D341Med (cell line): ENCODE measurements at places on chromosomes 2 and 18.

- DNase-seq = no peak
These were observed 58.1 kb downstream of the SPATS2L start for GRCh38 chr2:200364620-200365019.

- DNase-seq = no peak
These were observed 400.5 kb upstream of the RAB12 start for GRCh38 chr18:8208716-8209115.

DNA sequence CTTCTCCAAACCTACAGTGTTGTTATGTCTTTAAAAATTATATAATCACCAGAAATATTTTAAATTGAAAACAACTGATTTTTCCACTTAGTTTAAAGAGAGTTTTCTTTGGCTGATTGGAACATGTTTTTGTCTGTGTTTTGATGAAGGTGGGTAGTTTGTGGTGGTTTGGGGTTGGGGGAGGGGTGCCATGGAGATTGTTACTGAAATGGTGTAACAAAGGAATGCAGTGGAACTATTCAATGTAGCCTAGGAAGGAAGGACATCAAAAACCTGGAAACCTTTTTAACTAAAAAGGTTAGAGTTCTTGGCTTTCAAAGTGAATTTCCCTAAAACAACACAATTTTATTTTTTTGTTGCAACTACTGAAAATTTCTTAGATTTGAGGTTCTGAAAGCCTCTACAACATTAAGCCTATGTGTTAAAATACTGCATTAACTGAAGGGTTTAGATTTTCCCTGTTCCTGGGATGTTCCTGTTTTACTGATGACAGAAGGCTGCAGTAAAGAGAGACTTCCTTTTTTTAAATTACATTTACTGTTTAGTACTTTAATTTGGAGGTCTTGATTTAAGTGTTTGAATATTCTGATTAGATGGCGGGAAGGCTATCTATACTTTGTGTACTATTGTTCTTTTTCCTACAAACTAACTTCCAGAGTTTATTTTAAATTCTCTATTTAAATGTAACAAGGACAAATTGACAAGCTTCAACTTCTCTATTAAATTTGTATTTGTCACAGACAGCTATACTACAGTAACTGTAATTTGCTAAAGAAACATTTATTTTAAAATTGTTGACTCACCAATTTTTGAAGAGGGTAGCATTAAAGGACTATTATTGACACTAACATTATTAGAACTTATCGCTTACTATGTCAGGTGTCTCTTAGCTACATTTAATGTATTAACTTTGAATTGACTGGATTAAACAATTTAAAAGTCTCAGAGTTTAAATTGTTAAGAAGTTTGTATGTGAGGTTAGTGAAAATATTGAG lies 87.7 kb downstream of the LIMS1 start:
- no peak for DNase-seq

- no peak for DNase-seq
These were observed 140.1 kb downstream of the NR4A2 start for GRCh38 chr2:156192468-156192867.

- DNase-seq = no peak
These were observed 31.9 kb downstream of the SMAD7 start for GRCh38 chr18:48918660-48919456.

- no peak for DNase-seq
These were observed 108.0 kb upstream of the UNC80 start for GRCh38 chr2:209663656-209664055.
